ENCODE measurements at places on chromosomes 3 and 15.

DNA sequence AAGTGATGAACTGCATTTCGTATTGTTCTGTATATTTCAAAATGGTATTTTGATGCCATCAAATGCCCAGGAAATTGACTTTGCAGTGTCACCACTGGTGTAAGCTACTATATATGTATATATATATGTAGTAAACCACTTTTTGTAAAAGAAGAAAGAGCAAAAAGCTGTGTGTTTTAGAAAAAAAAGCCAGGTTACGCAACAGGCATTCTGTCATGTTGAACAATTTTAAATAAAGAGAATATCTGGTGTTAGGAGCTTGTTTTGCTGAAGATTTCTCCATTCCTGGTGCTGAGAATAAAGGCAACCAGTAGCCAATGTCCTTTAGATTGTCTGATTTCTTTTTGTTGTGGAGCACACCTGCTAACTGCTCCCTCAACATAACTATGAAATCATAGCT lies 3.7 kb upstream of the ABHD10 start:
- DNase-seq: no peak

DNA sequence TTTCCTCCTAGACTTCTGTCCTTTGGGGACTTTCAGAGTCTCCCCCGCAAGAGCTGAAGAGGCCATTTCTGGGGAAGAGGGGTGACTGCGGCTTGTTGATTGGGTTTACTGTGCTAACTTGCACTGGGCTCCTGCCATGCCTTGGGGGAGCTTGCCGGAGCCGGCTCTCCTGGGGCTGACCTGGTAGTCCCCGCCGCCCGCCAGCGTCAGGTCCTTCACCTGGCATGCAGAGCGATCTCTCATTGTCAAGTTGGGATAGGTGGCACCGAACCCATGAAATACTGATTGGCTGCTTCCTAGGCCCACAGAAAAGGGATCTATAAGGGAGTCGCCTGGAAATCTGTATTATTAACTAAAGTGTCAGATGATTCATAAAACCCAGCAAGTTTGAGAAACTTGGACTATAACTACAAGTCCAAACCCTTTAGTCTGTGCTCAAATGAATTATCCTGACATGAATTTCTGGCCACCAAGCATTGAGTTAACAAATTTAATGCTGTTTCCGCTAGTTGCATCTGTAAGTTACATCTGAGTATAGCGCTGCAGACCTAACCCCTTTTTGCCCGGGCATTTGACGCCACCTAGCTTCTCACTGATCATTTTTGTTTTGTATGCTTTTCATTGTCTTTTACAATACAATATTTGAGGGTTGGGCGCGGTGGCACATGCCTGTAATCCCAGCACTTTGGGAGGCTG lies 607 bp upstream of the IMP3 start:
- peak; percentile 74 for DNase-seq

DNA sequence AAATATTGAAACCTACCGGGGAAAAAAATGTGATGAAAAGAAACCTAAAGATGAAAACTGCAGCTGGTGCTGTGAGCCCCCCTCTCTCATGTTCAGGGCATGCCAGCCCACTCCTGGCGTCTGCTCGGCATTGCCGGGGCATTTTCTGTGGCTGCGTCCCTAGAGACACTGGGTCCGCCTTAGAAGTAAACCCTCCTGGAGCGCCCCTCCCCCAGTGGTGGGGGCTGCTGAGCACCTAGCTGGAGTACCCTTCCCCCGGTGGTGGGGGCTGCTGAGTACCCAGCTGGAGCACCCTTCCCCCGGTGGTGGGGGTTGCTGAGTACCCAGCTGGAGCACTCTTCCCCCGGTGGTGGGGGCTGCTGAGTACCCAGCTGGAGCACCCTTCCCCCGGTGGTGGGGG lies 24.5 kb upstream of the GABRA5 start:
- DNase-seq: no peak

- DNase-seq: peak; percentile 62
Measured at GRCh38 chr3:86937306-86937791, 53.6 kb downstream of the VGLL3 start.

DNA sequence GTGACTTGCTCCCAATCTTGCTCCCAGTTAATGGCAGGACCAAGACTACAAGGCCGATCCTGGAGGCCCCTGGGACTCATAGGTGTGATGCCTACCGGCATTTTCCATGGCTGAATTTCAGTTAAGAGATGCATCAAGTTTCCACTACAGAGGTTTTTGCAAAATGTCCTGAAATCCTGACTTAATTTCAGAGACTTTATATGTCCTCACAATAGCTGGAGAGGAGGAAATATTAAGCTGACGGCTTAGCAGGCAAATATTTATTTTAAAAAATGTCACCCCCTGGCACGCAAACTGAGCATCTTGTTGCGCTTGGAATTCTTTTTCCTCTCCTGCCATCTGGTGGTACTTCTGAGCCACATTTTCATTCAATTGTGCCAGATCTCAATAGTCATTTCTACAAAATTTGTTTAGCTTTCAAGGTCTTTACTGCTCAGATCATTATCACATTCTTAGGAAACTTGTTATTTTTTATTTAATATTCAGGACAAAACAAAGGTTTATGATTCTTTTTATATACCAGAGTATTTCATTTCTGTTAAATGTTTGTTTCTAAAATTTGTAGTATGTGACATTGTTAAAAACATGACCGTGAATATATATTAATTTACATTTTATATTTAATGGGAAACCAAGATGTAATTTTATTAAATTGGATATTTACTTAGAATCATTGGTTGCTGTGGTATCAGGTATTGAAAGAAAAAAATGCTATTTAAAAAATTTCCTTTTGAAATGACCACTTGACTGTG lies 189.2 kb upstream of the THRB start:
- DNase-seq: peak; percentile 41

GRCh38 chr15:58274885-58275284 lies 136.7 kb downstream of the AQP9 start:
- peak; percentile 97 for DNase-seq

DNA sequence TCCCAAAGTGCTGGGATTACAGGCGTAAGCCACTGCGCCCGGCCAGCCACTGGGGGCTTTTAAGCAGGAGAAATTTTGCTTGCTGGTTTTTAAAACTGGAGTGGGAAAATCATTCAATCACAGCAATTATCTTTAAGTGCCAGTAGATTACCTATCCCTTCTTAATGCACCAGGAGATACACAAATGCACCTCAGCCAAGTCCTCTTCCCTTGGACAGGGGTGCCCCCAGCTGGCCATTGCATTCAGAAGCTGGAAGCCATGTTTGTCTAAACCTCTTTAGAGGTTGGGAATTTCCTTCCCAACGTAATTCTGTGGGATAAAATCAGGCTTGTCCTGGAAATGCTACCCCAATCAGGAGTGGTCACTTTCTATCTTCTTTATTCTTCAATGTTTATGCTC lies 26.6 kb downstream of the MIX23 start:
- DNase-seq: peak; percentile 34

DNA sequence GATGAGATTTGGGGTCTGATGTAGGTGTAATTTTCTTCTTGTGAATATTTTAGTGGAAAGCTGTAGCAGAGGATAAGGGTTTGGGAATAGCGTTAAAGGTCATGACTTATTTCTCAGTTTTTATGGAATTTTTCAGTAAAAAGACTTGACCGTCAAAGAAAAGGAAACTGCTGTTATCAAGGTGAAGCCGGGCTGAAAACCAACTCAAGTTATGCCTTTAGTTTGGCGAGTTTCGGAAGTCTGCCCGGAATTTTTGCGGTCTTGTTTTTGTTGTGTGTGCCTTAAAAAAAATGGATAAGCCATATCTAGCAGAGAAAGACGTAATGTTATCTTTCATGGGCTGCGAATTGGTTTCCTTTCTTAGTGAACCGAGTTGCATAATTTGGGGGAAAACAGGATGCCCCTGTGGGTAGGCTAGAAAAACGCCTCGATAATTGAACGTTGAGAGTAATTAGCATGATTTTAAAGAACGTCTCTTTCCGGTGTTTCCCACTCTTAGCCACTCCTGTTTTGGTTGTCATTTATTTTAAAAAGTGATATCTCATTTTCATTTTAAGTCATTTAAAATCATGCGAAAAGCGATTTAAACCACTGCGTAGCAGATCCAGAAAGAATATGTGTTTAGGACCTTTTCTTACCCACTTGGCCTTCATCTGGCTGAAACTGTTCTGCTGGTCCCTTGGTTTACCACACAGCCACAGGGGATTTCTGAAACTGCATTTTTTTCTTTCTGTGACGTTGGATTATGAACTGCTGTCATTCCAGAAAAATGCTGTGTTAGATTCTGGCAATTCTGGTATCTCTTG lies 1.1 kb downstream of the NFKBIZ start:
- DNase-seq: no peak

- peak; percentile 40 for DNase-seq
Measured at GRCh38 chr3:114973536-114973935, 173.6 kb downstream of the ZBTB20 start.

GRCh38 chr3:124903896-124904834 lies 17.0 kb upstream of the ITGB5 start:
- no peak for DNase-seq

DNA sequence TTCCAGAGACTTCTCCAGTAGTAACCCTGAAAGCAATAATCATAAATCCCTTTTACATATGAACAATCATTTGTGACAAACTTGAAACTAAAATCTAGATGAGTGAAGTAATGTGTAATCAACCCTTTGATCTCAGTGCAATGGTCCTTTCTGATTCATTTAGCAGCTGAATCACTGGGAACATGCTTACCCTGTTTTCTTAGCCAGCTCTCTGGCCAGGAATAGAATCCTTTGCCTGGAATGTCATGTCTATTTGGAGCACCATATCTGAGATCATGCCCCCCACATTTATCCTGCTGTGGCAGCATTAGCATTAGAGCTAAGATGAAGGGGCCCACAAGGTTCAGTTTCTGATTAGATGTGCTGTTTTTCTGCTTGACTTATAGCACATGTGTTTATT lies 309.8 kb downstream of the OXSM start:
- DNase-seq: no peak

GRCh38 chr3:69130689-69131088 lies 8.3 kb upstream of the LMOD3 start:
- no peak for DNase-seq

DNA sequence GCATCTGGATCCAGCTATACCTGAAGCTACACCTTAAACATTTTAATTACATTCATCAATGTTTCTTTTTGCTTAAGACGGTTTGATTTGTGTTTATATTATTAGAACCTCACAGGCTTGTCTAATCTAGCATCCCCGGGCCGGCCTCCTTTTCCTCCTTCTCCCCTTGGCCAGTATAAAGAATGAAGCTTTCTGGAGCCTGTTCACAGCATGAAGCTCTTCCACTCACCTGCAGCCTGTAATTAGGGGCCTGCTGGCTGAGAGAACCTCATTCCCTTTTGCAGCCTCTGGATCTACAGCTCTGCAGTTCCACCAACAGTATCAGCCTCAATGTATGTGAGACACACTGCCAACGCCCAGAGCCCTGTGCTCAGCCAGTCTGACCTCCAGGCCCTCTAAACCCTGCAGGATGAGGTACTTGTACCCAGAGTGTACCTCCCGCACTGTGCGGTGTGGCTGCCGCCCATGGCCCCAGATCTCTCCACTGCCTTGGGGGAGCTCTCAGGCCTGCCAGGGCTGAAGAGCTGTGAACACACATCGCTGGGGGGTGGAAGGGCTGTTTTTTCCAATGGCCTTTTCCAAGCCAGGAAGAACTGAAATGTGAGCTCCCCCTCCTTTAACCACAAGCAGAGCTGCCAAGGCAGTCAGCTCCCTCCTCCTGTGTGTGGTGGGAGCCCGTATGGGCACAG lies 114.7 kb upstream of the ALDH1A3 start:
- no peak for DNase-seq

DNA sequence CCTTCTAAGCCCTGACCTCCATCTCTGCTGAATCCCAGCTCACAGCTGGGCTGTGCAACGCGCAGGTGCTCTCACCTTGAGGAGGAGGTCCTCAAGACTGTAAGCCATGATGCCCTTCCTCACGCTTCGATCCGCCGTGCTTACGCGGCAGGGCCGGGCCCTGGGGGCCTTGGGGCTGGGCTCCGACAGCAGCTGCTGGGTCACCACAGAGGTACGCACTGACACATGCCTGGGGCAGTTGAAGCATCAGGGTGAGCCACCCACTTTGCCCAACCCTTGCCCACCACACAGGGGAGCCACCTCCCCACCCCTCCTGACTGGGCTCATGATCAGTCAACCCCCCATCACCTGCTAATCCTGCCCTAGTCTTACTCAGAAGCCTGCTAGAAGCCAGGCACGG lies 3.1 kb downstream of the CIDEC start:
- DNase-seq: no peak

GRCh38 chr3:72553298-72553697 lies 294.9 kb downstream of the SHQ1 start:
- DNase-seq: no peak

DNA sequence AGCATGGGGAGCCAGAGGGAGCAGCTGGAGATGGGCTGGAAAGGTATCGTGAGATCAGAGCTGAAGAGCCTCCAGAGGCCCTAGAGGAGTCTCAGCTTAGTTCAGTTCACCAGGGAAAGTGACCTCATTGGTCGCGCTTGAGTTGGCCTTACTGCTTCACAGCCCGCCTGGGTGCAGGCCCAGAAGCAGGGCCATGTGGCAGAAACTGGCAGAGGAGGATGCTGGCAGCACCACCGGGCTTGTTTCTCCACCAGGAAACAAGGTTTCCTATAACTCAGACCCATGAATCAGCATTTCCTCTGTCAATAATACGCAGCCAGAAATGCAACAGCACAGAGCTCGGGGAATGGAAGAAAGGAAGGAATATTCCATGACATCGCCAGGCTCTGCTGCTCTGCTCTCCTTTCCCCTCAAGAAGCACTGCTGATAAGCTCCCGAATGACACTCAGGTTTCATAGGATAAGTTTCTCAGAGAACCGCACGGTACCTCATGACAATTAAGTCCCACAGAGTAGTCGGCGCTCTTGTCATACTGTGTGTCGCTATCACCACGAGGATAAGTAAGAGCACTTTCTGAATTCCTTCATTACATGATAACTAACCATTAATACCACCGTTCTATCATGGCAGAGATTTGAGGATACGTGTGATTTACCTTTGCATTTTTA lies 147.1 kb upstream of the LPP start:
- no peak for DNase-seq

All from NCI-H526 (cell line).